SHP77 (cell line): ENCODE measurements at places on chromosomes 16 and 17.
A peak's percentile ranks its signal among the peaks of the same experiment; 100 is the strongest.

DNA sequence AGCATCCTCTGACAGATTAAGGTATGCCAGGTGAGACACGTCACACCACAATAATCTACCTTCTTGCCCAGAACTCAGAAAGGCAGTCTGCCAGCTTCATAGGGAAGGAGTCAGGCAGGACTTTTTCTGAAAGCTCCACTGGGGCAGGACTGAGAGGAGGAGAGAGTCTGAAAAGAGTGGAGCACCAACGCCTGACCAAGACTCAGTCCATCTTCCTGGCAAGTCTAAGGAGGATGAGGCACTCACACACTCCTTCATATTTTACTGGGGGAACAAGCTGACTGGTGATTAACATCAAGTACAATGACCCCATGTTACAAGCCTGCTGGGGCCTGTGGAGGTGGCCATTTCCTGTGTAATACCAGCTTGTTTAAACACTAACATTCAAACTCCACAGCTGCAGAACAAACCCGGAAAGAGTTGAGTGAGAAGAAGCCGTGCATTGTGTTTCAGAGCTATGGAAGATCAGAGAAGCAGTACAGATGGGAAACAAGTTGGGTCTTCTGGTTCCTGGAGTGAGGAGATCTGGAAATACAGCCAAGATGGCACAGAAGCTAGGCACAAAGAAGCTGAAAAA lies 122.4 kb downstream of the HIC1 start:
- DNase-seq = peak; percentile 61

DNA sequence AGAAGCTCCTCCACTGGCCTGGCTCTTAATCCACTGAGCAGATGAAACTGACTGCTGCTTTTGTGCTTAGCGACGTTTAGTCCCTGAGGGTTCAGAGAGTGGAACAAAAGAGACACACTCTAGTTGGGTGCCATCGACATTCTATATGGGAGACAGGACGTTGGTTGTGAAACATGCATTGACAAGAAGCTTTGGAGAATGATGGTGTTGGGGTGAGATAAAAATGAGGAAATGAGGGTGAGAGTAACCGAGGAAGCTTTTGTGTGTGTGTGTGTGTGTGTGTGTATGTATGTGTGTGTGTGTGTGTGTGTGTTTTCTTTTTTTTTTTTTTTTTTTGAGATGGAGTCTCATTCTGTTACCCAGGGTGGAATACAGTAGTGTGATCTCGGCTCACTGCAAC lies 89.5 kb downstream of the ABCC1 start:
- DNase-seq = no peak

- no peak for DNase-seq
These were observed 11.3 kb upstream of the RNF157 start for GRCh38 chr17:76251478-76252039.

DNA sequence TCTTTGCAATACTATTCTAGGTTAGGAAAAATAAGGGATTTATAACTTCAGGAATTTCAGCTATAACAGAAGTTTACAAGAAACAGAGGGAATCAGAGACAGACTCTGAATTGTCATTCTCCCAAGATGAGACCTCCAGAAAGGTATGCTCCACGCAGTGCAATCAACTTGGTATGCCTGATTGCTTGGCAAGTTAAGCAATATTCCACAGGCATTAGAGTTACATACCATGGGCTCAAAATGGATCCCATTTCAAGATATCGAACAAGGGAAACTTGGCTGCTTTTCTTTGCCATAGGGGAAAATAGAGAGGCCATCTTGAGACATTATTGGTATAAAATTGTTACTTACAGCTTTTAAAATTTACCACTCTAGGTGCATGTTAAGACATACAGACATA lies 615.6 kb upstream of the SOX9 start:
- no peak for DNase-seq

GRCh38 chr17:72761431-72761830 lies 331.1 kb downstream of the SLC39A11 start:
- DNase-seq = no peak
